Frontal cortex (tissue), 4 donors: ENCODE measurements at places on chromosomes 3 and 15. TPM values are rescaled to one million over a fixed set of nuclear protein-coding genes. Genes with fewer than 3 reads are reported as not detected.

AADACL2 gene
- total RNA-seq, result not detected

SLC24A5 gene
- 0.41 TPM for total RNA-seq

VGLL3 gene
- 1.2 TPM for total RNA-seq

NANOGP8 gene
- total RNA-seq, result not detected

PLA2G4E gene
- not detected for total RNA-seq

TMC3 gene
- total RNA-seq, result under 0.01 TPM

MESP1 gene
- total RNA-seq, result 2.0 TPM

DNA sequence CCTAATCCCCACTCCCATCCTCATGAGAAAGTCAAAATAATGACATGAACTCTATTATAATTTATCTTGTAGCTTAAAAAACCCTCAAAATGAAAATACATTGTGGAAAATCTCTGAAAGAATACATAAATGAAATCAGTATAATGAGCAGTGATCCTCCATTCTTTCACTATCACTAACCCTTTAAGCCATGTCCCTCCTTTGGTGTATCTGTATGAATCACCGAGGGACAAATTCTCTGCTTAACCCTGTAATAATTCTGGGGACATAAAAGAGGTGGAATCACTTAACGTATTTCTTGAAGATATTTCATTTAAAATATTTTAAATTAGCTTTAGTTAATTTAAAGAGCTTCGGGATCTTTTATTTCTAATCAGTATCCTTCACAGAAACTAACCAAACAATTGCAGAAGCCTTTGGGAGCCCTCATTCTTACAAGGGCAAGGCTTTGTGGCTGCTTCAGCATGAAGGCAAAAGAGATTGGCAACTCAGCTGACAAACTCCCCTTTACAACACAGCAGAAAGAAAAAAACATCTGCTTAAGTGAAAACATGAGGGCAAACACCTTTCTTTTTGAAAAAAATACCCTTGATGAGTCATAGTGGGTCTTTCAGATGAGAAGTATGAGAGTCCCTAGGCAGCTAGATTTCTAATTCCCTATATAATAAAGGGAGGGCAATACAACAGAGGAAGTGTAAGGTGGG is 44.0 kb upstream of the ALCAM start:
- DNase-seq, result no peak

- no peak for DNase-seq
Measured at GRCh38 chr15:73678498-73678897, 5.7 kb upstream of the CD276 start.

DNA sequence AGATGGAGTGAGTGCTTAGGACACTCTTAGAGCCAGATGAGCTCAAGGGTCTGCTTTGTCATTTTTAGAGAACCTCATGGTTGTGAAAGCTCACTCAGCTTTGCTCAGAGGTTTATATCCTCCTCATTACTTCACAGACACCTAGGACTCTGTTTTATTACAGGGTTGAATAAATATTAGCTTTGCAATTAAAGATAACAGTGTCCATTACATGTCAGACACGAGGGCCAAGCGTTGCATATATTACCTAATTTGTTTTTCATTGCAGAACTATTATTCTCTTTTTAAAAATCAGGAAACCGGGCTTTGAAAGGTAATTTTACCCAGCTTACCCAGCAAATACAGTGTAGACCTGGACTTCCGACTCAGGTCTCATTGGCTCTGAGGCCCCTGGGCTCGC is 16.1 kb downstream of the MAP6D1 start:
- DNase-seq, result no peak

DNA sequence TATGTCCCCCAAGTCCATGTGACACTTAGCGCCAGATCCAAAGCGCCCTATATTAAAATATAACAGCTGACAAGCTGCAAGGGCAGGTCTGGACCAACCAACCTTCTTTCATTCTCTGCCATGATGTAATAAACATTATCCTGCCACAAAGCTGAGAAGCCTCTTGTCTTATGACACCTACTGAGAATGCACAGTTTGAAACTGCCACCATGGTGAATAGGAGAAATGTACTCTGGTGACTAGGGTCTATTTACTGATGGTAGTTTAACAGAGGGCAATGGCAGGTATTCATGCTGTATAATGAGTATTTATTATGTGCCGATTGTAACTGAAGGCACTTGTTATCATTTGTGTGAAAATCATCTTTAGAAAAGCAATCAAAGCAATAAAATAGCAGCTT is 634.0 kb downstream of the OTOL1 start:
- no peak for DNase-seq

GRCh38 chr3:64816355-64816754 is 128.6 kb upstream of the ADAMTS9 start:
- DNase-seq, result no peak

GRCh38 chr3:168881804-168882203 is 781.7 kb downstream of the MECOM start:
- DNase-seq, result no peak

DNA sequence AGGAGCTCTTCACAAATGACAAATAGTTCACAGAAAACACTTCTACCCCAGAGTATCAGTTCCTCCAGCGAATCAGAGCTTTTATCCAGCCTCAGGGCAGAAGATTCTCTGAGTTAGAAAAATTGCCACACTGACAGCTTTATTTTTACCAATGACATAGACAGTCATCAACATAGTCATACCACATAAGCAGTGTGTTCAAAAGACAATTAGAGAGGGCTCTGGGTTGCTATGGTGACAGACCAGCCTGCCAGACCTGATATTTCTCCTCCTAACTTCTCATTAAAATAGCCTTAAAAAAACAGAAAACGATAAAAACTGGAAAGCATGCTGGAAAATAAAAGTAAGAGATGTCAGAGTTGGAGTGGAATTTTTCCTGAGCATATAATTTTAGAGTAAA is 45.9 kb upstream of the COL6A5 start:
- no peak for DNase-seq

- DNase-seq, result no peak
Measured at GRCh38 chr15:70628549-70628896, 134.8 kb downstream of the UACA start.

DNA sequence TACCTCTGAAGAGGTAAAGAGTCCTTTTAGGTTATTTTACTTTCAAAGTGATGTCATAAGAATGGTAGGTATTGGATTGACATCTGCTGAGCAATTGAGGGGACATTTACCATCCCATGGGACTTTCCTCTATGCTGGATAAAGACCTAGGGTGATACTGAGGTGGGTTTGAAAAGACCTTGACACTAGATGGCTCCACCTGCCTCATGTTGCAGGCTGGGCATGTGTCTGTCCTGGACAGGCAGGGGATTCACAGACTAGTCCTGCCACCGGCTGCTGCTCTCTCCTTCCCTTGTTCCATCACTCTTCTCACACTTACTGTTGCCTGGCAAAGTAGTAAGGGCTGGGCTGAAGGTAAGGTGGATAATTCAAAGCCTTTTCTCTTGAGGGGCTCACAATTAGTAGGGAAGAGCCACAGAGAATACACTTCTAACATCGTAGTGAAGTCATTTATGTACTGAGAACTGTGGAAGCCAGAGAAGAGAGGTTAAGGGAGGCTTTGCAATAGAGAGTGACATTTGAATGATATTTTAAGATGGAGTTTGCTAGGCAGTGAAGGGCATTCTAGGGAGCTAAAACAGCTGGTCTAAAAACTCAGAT is 27.7 kb downstream of the TRAK1 start:
- no peak for DNase-seq

- no peak for DNase-seq
Measured at GRCh38 chr3:69248436-69248835, 126.0 kb upstream of the LMOD3 start.

DNA sequence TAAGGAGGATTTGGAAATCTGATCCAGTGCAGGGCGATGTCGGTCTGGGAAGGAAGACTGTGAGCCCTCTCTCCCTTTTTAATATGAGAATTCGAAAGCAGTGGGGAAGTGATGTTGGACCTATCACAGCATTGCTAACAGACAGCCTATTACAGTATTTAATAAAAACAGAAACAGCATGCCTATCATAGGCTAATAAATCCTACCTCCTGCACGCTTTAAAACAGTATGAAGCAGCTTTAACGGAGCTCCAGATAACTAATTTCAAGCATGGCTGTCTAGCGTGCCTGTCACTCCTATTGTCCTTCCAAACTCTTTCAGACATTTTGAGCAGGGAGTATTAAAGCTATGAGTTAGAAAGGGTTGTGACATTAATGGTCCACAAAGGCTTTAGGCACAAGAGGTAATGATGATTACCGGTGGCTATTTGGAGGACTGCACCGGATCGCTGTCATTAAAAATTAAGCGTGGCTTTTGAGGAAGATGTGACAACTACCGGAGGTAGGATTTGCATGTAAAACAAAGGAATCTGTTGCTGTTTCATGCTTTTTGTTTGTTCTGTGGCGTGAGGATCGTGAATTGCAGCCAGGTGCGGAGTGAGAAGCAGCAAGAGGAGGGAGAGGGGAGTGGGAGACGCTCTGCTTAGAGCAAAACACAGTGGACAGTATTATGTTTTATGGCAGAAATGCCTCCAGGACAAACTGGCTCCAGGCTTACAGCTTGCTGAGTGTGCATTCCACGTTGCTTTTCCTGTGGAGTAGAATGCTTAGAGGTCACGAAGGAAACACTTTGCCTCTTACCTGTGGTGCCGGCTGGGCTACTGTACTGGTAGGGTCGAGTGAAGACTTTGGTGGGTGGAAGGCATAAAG is at the start of gene KCNMB2:
TSS of gene KCNMB2 (plus strand) at position 226 of the 869 bp plus-strand sequence.
- no peak for DNase-seq

DNA sequence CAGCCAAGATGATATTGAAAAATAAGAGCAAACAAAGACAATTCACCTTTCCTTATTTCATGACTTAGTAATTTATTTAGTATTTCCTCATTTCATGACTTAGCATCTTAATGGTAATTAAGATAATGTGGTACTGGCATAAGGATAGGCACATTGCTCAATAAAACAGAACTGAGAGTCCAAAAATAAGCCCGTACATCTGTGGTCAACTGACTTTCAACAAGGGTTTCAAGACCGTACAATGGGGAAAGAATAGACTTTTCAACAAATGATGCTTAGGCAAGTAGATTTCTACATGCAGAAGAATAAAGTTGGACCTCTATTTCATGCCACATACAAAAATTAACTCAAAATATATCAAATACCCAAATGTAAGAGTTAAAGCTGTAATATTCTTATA is 603 bp upstream of the PYDC2 start:
- no peak for DNase-seq

DNA sequence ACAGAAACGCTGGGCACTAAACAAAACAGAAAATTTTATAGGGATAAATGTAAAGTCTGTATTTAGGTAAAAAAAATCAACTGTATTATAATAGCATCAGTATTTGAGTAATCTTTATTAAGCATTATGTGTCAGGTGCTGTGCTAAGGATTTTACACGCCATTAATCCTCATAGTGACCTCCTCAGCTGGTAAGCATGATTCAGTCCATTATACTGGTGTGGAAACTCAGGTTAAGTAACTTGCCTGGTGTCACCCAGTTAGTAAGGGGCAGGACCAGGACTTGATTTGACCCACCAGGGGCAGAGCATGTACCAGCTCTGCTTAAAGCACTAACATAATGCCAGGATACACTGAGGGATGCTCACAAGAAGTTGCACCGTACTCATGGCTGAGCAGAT is 4.8 kb downstream of the MYO5C start:
- DNase-seq, result no peak

GRCh38 chr3:124133366-124133940 is 141.5 kb upstream of the ROPN1 start:
- no peak for DNase-seq
